ENCODE measurements at places on chromosomes 6 and 20. TPM values are rescaled to one million over a fixed set of nuclear protein-coding genes. Genes with fewer than 3 reads are reported as not detected.

Gene TMX4
- total RNA-seq, result 9.8 TPM

Gene LHFPL5
- not detected for total RNA-seq

Gene IL17A
- not detected for total RNA-seq

Gene NKAIN2
- total RNA-seq, result 0.64 TPM

Gene CRISP2
- total RNA-seq, result not detected

Gene ACTL10
- 1.5 TPM for total RNA-seq

Gene HBS1L
- total RNA-seq, result 91.0 TPM

Gene SPATA25
- total RNA-seq, result 3.7 TPM

Gene SH3BGRL2
- total RNA-seq, result 13.8 TPM

Gene CCDC170
- total RNA-seq, result 0.26 TPM

Gene RFX6
- 0.11 TPM for total RNA-seq

Gene CALHM6
- total RNA-seq, result 0.21 TPM

Gene GTPBP2
- 76.4 TPM for total RNA-seq

Gene RPN2
- total RNA-seq, result 227 TPM

Data from WTC11 (cell line).